Pulmonary artery endothelial cell (primary cell): ENCODE measurements at places on chromosomes 6 and 20.

- no peak for DNase-seq
Observed at GRCh38 chr20:58657986-58658385, 6.9 kb downstream of the STX16 start.

- DNase-seq, result no peak
Observed at GRCh38 chr6:72649032-72649984, 27.4 kb downstream of the KCNQ5 start.

GRCh38 chr6:168188369-168189199, 109.6 kb upstream of the FRMD1 start:
- no peak for DNase-seq

DNA sequence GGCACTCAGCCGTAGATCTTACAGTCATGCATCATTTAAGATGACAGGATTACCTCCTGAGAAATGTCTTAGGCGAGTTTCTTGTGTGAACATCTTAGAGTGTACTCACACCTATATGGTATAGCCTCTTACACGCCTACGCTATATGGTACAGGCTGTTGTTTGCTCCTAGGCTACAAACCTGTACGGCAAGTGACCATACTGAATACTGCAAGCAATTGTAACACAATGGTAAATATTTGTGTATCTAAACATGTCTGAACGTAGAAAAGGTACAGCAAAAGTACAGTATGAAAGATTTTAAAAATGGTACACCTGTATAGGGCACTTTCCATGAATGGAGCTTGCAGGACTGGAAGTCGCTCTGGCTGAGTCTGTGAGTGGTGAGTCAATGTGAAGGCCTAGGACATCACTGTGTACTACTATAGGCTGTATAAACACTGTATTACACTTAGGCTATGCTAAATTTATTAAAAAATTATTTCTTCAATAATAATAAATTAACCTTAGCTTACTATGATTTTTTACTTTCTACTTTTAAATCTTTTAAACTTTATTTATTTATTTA, 541 bp upstream of the IL20RA start:
- DNase-seq, result no peak

GRCh38 chr6:41673704-41674000, 35.4 kb downstream of the MDFI start:
- no peak for DNase-seq

DNA sequence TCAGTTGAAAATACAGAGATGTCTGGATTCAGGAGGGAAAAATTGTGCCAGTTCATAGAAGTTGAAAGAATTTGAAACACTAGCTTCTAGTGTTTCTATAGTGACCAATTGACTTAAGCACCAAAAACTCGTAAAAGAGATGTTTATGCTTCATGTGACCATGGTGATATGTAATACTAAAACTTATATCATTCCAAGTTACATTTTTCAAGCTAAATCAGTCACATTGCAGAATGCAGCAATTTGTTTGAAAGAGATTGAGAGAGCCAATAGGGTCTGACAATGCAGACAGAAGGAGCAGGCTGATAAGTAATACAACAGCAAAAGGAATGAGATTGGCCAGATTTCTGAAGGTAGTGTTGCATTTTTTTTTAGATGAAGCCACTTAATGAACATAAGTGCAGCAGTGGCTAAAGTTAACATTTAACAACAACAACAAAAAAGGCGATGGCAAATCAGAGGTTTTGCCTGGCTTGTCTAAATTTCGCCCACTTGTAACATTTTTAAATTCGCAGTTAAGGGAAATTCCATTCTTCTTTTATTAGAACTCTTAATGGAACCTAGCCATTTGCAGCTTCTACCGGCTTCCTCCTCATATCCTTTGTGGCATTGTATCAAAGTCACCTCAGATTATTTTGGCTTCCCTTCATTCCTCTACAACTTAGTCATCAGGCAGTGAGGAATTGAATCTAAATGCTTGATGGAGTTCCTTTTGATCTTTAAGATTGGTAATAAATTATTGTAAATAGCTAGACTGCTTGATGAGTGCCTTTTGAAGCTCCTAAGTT, 484.0 kb upstream of the SOX4 start:
- DNase-seq, result peak; percentile 81

GRCh38 chr6:43870660-43871061, 100.7 kb downstream of the VEGFA start:
- no peak for DNase-seq

- no peak for DNase-seq
Observed at GRCh38 chr6:68328156-68328555, 306.9 kb upstream of the ADGRB3 start.

DNA sequence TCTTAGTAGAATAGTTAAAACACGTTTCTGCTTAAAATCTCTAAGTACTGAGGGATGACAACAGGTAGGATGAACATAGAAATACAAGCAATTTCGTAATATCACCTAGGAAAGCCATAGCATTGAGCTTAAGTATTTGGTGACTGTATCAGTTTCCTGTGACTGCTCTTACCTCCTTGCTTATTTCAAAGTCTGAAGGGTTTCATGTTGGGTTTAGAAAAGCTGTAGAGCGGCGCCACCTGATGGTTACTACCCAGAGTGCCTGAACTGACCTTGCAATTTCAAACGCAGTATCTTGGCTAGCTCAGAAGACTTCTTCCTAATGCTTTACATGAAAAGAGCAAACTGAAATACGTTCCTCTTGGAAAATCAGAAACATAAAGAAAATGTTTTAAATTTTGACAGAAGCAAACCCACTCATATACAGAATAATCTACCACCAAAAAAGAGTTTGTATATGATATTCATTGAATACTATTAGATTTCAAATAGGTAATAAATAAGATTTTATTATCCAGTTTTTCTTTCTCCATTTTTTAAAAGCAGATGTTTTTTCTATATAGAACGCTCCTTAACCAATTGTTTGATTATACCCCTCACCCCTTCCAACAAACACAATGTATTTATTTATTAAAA, 82.3 kb upstream of the RIPOR2 start:
- no peak for DNase-seq

- DNase-seq, result no peak
Observed at GRCh38 chr6:119742188-119742803, 392.7 kb upstream of the MAN1A1 start.
